Stimulated activated CD4-positive, alpha-beta T cell treated with anti-CD3 and anti-CD28 coated beads, Interleukin-12 subunit alpha, Interleukin-12 subunit beta, amount 100 ng/mL, for 48 hours (primary cell): ENCODE measurements at places on chromosomes 1 and 21.
A peak's percentile ranks its signal among the peaks of the same experiment; 100 is the strongest.

DNA sequence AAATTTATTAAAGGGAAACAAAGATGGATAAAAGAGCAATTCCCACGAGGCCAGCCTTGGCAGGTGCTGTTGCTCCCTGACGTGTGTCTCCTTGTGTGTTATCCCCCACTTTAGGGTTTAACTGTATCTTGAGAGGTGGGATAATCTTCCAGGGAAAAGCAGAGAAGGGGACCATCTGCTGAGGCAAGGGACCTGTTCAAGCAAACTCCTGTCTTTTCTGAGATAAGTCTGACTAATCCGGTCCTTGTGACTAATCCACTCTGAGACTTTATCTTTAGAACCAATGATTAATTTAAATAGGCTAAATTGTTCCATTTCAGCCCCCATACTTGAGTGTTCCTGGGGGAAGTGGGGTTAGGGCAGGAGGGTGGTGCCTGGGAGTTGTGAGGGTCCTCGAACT, 163.6 kb downstream of the CAMTA1 start:
- no peak for DNase-seq

GRCh38 chr1:26996024-26996423, 2.5 kb downstream of the TRNP1 start:
- no peak for DNase-seq

GRCh38 chr1:107750364-107750959, 214.5 kb downstream of the VAV3 start:
- DNase-seq: peak; percentile 59

DNA sequence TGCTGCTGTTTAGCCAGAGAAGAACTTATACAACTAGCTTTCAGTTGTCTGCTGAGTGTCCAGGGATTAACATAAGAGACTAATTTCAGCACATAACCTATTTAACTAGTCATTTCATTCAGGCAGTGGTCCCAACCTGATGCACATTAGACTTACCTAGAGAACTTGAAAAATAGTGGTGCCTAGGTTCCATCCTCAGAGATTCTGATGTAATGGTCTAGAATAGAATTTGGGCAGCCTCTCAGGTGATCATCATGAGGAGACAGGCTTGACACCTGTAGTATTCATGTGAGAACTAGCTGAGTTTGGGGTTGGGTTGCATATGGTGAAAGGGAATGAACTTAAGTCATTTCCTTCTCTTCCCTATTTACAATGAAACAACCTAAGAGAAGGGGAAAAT, 24.8 kb downstream of the CNST start:
- no peak for DNase-seq

GRCh38 chr1:236287757-236288619, 6.2 kb upstream of the ERO1B start:
- no peak for DNase-seq

- no peak for DNase-seq
Observed at GRCh38 chr1:221520250-221520649, 221.6 kb downstream of the DUSP10 start.
